ENCODE measurements at places on chromosomes 7 and 10.

DNA sequence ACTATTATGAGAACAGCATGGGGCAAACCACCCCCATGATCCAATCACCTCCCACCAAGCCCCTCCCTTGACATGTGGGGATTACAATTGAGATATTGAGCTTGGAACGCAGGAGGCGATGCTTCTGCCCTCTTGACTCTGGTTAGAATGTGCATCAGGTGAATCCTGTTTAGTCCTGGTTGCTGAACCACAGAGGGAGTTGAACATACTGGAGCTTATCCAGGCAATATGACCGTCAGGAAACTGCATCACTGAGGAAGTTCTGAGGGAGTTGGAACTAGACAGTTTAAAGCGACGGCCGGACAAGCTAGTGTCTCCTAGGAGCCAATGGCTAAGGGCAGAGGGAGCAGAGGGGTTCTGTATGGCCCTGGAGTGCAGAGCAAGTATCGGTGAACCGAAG lies 31.8 kb upstream of the GARS1 start:
- DNase-seq = no peak

- DNase-seq = no peak
These were observed 4.9 kb downstream of the SMARCD3 start for GRCh38 chr7:151243408-151244195.

DNA sequence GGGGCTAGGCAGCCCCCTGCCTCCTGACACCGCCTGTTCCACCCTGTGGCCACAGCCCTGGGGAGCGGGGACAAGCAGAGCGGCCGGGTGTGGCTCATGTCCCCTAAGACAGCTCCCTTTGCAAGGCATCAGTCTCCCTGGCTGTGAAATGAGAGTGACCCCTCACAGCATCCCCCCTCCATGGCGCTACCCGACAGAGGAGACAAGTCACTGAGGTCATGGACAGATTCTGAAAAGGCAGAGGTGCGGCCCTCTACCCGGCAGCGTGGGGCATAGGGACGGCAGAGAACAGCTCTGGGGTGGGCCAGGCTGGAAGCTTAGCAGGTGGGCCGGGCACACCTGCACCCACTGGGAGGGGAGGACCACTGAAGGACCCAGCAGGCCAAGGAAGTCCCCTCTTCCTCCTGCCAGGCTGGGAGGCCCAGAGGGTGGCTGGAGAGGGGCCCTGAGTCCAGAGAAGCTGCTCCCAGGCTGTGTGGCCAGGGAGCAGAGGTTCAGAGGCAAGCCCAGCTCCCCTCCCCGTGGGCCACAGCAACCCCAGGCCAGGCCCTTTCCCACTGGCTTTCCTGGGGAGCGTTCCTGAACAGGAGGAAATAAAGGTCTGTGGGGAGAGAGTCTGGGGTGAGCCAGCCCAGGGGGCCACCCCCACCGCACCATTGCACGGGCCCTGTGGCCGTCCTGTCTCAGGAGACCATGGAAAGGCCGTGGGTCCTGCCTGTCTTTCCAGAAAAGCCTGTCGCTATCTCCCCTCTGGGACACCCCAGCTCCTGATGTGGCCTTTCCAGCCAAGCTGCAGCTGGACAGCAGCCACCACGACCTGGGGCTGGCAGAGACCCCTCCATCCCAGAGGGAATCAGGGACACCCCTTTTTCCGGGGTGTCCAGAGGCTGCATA lies 1.7 kb downstream of the ADAP1 start:
- no peak for DNase-seq

DNA sequence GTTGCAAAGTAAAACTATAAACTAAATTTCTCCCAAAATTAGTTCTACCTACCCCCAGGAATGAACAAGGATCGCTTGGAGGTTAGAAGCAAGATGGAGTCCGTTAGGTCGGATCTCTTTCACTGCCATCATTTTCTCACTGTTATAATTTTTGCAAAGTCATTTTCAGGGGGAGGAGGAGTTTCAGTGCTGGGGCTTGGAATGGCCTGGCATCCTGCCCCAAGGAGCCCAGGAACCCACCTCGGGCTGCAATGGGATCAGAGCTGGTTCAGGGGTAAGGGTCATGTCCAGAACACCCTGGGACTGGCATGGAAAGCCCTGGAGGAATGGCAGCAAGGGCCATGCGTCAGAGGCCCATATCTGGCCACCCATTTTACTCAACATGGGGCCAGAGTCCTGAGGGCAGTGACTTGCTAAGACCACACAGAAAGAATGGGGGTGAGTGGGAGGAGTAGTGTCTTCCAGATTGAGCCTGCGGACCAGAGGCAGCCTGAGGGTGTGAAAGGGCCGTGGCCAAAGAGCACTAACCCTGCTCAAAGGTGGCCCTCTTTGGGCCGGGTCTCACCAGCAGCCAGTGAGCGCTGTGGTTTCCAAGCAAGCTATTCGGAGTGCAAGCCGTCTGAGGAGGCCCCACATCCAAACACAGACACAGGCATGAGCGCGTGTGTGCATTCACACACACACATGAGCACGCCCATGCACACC lies 31.8 kb downstream of the GPRIN2 start:
- no peak for DNase-seq

- DNase-seq = no peak
These were observed 70.7 kb upstream of the LRRC18 start for GRCh38 chr10:49010295-49010694.

DNA sequence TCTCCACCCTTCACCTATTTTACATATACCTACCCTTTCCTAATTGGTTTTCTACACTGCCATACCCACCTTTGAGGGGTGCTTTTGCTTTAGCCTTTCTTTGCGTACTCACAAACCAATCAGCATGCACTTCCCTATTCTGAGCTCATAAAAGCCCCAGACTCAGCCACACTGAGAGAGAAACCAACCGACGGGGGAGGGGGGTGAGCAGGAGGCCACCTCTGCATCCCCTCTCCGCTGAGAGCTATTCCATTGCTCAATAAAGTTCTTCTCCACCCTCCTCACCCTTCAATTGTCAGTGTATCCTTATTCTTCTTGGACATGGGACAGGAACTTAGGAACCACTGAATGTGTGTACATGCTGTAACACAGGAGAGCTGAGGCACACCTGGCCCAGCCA lies 9.0 kb upstream of the FKBP9 start:
- no peak for DNase-seq

GRCh38 chr7:100546926-100547800 lies 8.2 kb downstream of the AGFG2 start:
- DNase-seq = no peak

DNA sequence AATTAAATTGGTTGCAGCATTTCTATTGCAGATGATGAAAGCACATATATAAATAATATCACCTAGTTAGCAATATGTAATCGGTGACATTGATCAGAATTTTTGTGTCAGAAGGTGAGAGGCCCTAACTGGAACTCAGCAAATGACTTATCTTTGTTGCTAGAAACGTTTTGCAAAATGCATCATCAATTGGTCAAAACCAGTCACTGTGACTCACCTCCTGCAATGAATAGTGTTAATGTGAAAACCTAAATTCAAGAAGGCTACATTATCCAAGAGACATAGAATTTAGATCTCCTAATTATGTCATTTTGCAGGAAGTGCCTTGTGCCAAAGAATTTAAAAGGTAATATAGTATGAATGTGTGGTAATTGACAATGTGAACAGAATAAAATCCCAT lies 9.8 kb upstream of the PNLIPRP3 start:
- no peak for DNase-seq

DNA sequence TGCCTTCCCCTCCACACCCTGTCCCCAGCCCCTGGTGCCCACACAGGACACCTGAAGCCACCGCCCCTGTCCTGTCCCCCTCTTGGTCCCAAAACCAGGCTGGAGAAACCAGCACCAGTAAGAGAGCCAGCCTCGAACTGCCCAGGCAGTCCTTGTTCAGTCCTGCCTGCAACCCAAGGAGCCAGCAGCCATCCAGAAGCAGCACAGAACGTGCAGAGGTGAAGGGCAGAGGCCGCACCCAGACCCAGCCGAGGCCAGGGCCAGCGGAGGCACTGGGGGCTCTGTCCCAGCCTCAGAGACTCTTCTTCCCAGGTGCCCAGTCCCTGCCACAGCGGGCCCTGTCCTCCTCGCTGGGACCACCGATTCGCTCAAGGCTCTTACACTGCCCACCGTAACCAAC lies 23.3 kb upstream of the CNPY1 start:
- DNase-seq = no peak

DNA sequence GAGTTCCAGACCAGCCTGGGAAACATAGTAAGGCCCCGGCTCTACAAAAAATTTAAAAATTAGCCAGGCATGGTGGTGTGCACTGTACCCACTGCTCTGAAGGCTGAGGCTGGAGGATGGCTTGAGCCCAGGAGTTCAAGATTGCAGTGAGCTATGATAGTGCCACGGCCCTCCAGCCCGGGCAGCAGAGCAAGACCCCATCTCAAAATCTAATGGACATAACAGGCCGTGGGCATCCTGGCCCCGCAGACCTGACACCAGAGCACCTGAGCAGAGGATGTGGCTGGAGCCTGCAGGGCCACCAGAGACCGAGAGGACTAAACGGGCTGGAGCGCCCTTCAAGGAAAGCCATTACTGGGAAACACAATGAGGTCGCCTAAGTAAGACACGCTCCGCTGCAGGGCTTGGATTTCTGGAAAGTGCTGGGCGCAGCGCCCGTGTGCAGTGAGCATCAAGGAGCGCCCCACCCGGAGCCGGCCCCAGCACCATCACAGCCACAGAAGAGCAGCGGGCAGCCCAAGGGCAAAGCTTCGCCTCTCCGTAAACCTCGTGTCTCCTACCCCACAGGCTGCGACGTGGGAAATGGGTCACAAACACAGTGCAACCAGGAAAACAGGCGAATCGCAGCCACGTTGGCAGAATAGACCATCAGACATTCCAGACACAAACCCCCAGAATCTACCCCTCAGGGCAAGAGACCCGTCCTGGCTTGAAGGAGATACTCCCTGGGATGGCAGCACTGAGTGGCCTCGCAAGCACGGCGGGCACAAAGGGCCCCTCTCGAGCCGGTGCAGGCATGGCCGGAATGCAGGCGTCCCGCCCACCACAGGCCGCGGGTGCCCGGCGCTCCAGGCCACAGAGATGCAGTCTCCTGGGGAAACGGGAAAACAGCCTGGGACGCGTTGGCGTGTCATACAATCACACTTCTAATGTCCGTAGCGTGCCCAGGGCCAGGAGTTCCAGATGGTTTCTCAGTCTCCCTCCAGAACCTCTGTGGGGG lies 4.9 kb downstream of the RADIL start:
- DNase-seq = no peak

- no peak for DNase-seq
These were observed 199.9 kb downstream of the ARHGAP12 start for GRCh38 chr10:31728698-31729224.

GRCh38 chr7:135231686-135232085 lies 2.0 kb upstream of the STRA8 start:
- DNase-seq = no peak

GRCh38 chr7:151518105-151518946 lies 1.4 kb downstream of the RHEB start:
- DNase-seq = no peak

GRCh38 chr7:4722960-4723630 lies 41.0 kb downstream of the FOXK1 start:
- DNase-seq = no peak

GRCh38 chr7:46210467-46210866 lies 289.4 kb upstream of the IGFBP3 start:
- no peak for DNase-seq

- no peak for DNase-seq
These were observed 32.4 kb upstream of the RET start for GRCh38 chr10:43044448-43044921.

GRCh38 chr10:101217450-101218281 lies 11.6 kb downstream of the LBX1 start:
- no peak for DNase-seq

GRCh38 chr10:112695539-112695938 lies 248.5 kb downstream of the VTI1A start:
- DNase-seq = no peak

- no peak for DNase-seq
These were observed 174.5 kb downstream of the ZNF365 start for GRCh38 chr10:62548686-62549085.

GRCh38 chr7:30411897-30412296 lies 66.7 kb downstream of the NOD1 start:
- no peak for DNase-seq

GRCh38 chr10:15242261-15242840 lies 73.9 kb upstream of the NMT2 start:
- DNase-seq = no peak

DNA sequence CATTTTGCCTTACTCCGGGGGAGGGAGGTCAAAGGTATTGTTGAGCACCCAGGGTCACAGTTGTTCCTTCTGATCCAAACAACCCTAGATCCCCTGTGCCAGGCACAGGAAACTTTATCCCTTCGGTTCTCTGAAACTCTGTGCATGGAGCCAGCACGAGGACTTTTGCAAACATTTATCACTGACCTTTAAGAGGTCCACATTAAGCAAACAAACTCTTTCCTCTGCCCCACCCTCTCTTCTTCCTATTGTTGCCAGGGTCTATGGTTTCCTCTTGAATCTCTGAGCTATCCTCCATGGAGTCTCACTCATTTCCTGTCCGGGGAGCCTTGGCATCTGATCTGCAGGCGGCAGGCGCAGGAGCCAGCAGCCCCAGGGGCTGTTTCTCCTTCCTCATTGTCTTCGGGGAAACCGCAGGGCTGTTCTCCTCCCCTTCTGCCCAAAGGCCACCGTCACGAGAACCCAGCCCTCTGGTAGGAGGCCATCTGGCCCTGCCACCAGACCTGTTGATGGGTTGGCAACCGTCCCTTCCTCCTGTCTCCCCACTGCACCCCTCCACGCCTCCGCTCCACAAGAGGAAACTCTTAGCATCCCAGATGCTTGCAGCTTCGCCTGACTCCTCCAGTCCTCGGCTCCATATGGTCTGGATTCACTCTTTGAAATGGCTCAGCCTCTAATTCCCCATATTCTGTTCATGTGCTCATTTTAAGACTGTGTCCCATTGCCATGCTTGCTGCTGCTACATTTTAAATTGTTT lies 327.3 kb upstream of the NRP1 start:
- DNase-seq = no peak

DNA sequence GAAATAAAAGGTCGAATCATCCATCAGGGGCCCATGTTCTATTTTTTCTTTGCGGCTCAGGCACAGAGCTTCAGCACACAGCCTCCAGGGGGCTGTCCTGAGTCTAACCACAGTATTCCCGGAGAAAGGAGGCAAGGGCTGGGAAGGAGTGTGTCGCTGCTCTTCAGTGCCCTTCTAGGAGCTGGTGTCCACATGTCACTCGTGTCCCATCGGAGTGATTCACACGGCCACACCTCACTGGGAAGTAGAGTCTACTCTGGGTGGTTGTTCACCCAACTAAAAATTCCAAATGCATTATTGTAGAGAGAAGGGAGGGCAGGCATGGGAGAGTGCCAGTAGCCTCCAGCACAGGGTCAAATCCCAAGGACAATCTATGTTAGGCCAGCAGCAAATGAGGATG lies 114.8 kb upstream of the LANCL2 start:
- DNase-seq = no peak

Measured in cortex of kidney (tissue), 1 donor.